ENCODE measurements at places on chromosomes 16 and 17. TPM values are rescaled to one million over a fixed set of nuclear protein-coding genes. Genes with fewer than 3 reads are reported as not detected.
A peak's percentile ranks its signal among the peaks of the same experiment; 100 is the strongest.

Gene SLC4A1
- 0.19 TPM for total RNA-seq

Gene KRTAP9-8
- total RNA-seq: not detected

Gene CCL11
- total RNA-seq: not detected

Gene ALOX15
- 1.5 TPM for total RNA-seq

Gene RPL38
- 4,052 TPM for total RNA-seq

Gene DYNLL2
- total RNA-seq: 22.7 TPM

Gene SLC5A2
- total RNA-seq: not detected

Gene SLC35G6
- total RNA-seq: not detected

Gene TBC1D3C
- total RNA-seq: not detected

Gene DHX58
- total RNA-seq: 12.6 TPM

Gene JUP
- 102 TPM for total RNA-seq

- DNase-seq: peak; percentile 88
These were observed 15.0 kb upstream of the RHOT1 start for GRCh38 chr17:32127158-32127897.

GRCh38 chr17:19262650-19263631 lies 25.8 kb downstream of the EPN2 start:
- no peak for DNase-seq

DNA sequence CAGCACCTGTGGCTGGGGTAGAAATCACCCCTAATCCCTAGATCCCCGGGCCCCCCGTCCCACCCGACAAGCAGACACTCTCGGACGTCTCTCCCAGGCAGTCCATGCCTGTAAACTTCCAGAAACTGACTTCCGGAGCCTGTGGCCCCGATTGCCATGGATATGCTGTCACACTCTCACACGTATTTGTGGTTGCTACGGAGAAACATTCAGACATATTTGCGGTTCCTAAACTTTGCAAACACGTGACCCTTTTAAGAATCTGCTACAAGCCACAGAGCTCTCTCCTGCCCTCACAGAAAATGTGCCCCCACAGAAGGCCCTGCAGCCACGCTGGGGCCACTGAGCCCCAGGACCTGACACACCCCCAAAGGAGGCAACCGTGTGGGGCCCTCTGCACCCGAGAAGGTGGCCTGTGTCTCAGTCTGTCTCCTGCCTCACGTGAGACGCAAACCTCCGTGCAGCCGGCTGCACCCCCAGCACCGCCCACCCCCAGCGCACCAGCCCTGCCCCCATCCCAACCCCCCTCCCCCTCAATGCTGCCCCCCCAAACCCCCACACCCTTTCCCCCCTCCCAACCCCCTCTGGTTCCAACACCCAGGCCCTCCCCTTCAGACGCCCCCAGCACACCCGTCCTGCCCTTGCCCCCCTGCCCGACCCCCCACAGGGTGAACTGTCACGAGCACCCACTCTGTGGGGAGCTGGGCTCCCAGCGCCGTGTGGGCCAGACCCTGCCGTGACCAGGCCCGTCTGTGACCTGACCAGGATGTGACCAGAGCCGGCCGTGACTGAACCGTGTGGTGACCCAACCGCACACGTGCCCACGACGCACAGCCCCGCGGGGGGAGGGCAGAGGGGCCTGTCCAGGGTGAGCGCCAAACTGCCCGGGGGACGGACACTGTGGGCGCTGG lies 66.3 kb upstream of the METRNL start:
- DNase-seq: no peak

- no peak for DNase-seq
These were observed 39.2 kb upstream of the ARL4D start for GRCh38 chr17:43359469-43360110.

- peak; percentile 87 for DNase-seq
These were observed 14.1 kb downstream of the FLYWCH2 start for GRCh38 chr16:2897110-2897509.

DNA sequence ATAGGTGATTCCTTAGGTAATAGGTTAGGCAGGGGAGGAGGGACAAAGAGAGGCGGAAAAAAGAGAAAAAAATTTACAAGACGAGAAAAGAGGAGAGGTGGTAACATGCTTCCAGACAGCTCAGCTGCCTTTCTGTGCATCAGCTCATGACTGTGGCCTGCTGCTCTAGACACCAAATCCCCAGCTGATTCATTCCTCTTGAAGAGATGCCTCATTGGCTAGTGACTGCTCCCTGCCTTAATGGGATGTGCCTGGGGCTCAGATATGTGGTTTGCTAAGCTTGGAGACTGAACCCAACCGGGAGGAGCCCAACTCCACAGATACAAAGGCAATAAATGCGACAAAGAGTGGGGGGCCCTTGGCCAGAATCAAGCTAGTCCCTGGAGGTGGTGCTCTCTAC lies 105.9 kb upstream of the FAM20A start:
- DNase-seq: no peak

DNA sequence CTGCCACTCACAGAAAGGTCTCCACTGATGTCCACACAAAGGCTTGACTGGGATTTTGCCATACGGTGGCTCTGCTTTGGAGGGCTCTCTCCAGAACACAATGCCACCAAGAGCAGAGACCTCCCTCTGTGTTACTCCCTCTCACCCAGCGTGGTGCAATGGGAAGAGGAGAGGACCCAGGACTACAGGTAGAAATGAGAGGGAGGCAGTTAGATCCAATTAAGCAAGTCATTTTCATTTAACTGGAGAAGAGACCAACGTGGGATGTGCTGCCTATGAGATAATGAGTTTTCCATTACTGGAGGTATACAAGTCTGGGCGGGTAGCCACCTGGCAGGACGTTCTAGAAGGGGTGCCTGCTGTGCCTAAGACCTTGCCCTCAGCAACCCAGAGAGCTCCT lies 34.2 kb downstream of the TOM1L2 start:
- no peak for DNase-seq

DNA sequence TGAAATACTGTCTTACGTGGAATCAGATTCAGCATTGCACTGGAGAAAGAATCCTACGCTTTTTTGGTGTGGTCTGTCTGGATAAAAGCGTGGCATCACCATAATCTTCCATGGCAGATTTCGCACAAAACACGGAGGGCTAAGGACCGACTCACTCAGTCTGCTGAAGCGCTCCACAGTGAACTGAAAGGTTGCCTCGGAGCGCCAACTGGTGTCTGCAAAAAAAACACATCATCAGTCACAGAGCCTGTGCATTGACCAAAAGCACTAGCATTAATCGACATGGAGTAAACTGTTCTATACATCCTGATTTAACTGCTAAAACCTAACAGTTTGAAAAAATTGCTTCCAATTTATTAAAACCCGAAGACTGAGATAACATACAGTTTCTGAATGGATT lies 40.5 kb downstream of the USP7 start:
- DNase-seq: no peak

DNA sequence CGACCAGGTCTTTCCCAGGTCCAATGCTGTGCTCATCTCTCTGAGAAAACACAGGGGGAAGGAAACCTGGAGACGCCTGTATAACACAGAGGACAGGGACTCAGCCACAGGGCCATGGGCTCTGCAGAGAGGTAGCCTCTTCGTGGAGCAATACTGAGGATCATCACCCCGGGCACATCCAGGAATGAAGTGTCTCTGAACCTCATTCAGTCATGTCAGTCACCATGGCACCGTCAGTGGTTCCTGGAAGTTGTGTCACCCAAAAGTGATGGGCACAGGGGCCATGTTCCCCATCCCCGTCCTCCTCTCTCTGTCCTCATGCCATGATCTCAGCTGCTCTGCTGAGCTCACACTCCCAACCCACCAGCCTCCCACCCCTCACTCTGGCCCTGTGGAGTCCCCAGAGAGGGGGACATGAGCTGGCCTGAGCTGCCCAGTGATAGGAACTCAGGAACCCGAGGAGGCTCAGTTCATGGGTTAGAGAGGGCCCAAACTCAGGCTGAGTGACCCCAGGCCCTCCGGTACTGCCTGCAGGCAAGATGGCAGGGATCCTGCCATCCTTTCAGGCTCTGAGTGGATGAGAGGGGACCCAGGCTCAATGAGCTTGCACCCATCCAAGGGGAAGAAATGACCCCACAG lies 53.4 kb downstream of the PITPNM3 start:
- DNase-seq: no peak

- DNase-seq: no peak
These were observed 19.1 kb downstream of the CUEDC1 start for GRCh38 chr17:57935833-57936807.

- DNase-seq: no peak
These were observed 1.3 kb upstream of the DNAI2 start for GRCh38 chr17:74272731-74273201.

DNA sequence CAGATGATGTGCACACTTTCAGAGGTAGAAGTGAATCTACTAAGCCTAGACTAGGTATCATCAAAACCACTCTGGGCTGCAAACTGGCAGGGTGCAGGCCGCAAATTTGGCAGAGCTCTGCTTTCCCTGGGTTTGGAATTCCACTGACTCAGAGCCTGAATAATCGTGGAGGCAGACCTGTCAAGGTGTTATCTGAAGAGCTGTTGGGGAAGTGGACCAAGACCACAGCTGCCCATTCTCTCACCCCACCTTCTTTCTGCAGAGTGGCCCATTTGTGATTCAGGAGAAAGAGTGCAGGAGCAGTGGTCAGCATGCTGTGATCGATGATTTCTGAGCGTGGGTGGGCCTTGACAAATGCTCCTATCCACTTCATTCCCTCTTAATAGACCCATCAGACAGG lies 45.8 kb upstream of the CBLN1 start:
- DNase-seq: no peak

- no peak for DNase-seq
These were observed 6.3 kb downstream of the FLOT2 start for GRCh38 chr17:28891201-28891600.

GRCh38 chr16:22688930-22689329 lies 125.0 kb upstream of the HS3ST2 start:
- DNase-seq: no peak

GRCh38 chr16:35198223-35199199 lies 1739.1 kb downstream of the TP53TG3F start:
- no peak for DNase-seq

GRCh38 chr16:87190288-87191230 lies 126.6 kb downstream of the C16orf95 start:
- DNase-seq: no peak

DNA sequence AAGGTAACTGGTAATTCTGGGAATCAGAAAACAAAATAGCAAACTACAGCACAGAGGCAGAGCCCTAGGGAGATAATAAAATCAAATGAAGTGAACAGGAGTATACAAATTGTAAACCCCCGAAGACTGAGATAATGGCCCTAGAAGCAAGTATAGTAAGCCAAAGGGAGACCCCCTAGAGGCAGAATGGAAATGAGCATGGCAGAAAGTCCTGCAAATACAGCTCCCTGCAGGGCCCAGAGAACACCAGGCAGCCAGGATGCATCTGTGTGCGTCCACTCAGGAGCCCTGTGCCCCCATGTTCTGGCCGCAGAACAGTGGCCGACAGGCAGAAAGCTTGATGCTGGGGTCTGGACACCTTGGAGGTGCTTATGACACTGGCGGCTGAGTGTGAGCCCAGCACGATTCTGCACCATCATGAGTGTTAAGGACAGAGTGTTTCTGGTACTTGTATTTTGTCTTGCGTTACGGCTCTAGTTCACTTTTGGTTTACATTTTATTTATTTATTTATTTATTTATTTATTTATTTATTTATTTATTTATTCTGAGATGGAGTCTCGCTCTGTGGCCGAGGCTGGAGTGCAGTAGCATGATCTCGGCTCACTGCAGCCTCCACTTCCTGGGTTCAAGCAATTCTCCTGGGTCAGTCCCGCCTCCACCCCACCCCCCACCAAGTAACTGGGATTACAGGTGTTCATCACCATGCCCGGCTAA lies 48.7 kb downstream of the RGS9 start:
- no peak for DNase-seq

DNA sequence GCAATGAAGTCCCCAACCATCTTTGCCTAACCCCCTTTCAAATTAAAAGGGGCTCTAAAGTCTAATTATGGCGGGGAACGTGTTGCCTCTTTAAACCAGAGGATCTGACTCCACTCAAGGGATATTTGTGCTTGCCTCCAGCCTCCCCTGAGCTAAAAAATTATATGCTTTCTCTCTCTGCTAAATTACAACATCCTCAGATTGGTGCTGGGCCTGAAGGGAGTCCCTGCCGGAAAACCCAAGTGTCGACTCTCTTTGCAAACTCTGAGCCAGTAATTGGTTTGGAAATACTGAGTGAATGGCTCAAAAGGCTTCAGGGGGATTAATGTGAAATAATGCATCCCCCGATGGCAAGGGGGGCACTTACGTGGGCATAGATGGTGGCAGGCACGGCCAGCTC lies 208.5 kb upstream of the TNRC6C start:
- DNase-seq: no peak

- no peak for DNase-seq
These were observed 49.4 kb downstream of the RPH3AL start for GRCh38 chr17:303168-303567.

GRCh38 chr16:14449334-14449733 lies 180.7 kb downstream of the PARN start:
- DNase-seq: no peak

DNA sequence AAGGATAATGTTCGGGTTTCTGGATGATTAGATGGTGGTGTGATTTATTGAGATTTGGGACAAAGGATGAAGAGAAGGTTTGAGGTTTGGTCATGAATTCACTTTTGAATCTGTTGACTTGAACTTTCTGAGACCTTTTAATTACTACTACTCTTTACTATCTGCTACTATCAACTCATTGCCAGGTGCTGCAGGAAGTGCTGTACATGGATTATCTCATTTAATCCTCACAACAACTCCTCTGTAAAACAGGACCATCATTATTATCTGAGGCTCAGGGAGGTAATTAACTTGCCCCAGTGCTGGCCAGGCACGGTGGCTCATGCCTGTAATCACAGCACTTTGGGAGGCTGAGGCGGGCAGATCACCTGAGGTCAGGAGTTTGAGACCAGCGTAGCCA lies 2.9 kb upstream of the ANKRD40 start:
- DNase-seq: no peak

DNA sequence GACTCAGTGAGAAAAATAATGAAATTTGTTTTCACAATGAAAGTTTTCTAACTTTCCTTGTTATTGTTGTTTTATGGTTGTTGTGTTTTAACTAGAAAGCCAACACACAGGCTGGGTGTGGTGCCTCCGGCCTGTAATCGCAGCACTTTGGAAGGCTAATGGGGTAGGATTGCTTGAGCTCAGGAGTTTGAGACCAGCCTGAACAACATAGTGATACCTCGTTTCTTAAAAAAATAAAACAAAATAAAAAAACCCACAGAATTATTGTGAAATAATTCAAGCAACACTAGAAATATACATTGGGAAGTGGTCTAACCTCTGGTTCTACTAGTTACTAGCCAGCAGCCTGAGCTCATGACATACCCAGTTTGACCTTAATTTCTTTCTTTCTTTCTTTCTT lies 630 bp downstream of the MILR1 start:
- no peak for DNase-seq

DNA sequence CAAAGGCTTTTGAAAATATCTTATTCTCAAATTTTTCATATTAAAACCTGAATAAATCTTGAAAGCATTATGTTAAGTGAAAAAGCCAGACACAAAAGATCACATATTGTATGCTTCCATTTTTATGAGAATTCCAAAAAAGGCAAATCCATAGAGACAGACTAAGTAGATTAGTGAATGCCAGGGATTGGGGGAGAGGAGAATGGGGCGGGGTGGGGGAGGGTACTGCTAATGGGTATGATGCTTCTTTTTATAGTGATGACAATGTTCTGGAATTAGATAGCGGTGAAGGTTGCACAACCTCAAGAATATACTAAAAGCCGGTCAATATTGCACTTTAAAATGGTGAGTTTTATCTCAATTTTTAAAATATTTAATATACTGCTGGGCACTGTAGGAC lies 44.0 kb downstream of the XPO6 start:
- no peak for DNase-seq

All from Karpas-422 (cell line).